Suprapubic skin (tissue), 4 donors: ENCODE measurements at places on chromosomes 12 and 14.

GRCh38 chr12:47741340-47741703 is 16.0 kb upstream of the ENDOU start:
- peak; percentile 90 for DNase-seq

DNA sequence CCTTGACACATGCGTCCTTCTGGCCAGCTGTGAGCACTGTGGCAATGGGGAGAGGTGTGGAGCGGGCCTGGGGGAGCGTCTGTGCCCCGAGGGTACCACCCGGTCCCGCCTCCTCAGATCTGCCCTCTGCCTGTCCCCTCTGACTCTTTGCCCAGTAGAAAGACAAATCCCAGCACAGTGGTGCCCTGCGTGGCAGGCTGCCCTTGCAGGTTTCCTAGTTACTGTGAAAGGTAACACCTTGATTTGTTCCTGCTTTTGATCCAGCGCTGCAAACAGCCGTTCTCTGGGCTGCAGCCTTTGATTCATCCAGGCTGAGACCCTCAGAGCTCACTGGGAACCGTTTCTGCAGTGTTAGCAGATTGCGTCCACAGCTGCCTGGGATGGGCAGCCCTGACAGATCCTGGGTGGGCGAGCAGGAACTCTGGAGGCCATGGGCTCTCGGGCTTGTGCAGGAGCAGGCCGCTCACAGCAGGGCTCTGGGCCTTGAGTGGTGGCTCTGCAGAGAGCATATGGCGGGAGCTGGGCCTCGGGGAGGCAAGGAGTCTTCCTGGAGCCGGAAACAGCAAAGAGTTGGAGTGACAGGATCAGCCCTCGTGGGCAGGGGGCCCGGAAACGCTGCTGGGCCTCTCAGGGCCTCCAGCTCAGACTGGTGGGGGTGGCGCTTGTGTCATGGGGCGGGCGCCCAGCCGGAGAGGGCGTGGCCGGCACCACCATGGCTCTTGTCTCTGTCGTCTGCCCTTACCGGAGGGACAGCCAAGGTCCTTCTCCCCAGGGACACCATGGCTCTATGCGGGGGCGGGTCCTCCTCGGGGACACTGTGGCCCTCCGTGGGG is 16.6 kb downstream of the FBRSL1 start:
- peak; percentile 87 for DNase-seq

DNA sequence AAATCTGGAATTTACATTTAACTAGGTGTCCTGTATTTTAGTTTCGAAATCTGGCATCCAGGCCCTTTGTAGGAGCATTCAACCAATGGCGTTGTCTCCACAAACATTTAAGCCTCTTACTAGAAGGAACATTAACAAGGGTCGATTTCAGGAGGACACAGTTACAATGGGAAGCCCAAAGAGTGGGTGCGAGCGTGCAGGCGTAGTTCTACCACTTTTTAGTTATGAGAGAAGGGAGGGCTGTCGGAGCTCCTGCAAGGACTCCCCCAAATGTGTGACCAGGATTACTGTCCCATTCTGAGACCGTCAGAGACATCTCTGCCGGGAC is 365 bp upstream of the ABHD4 start:
- DNase-seq, result no peak

DNA sequence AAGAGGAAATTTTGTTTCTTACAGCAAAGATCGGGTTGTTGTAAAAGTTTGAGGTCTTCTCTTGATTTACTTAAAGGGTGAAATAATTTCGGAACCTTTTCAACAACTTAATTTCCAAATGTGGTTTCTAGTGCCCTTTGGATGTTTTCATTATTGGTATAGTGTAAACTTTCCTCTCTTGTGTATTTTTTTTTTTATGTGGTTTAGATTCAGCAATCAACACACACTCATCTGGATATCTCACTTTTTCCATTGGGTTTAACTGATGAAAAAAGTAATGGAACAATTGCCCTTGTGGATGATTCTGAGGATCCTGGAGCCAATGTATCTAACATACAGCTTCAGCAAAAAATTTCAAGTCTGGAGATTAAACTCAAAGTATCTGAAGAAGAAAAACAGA is 116.3 kb downstream of the CCDC91 start:
- no peak for DNase-seq

DNA sequence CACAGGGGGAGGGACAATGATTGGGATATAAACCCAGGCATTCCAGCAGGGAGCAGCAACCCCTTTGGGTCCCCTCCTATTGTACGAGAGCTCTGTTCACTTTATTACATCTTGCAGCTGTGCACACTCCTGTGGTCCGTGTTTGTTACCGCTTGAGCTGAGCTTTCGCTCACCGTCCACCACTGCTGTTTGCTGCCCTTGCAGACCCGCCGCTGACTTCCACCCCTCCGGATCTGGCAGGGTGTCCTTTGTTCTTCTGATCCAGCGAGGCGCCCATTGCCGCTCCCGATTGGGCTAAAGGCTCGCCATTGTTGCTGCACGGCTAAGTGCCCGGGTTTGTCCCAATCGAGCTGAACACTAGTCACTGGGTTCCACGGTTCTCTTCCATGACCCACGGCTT is 64.1 kb downstream of the E2F7 start:
- no peak for DNase-seq

GRCh38 chr14:20434701-20435581 is 1.0 kb downstream of the KLHL33 start:
- DNase-seq, result no peak

GRCh38 chr12:124411281-124411878 is 116.5 kb downstream of the RFLNA start:
- DNase-seq, result no peak

GRCh38 chr14:52551696-52552062 is 626 bp downstream of the TXNDC16 start:
- no peak for DNase-seq

GRCh38 chr12:48351022-48351708 is 446 bp upstream of the ZNF641 start:
- peak; percentile 81 for DNase-seq

GRCh38 chr12:107610021-107610859 is 75.4 kb upstream of the PWP1 start:
- DNase-seq, result no peak

- no peak for DNase-seq
Measured at GRCh38 chr12:31238764-31239387, 87.1 kb downstream of the SINHCAF start.

- no peak for DNase-seq
Measured at GRCh38 chr12:82596483-82596882, 90.2 kb upstream of the TMTC2 start.

DNA sequence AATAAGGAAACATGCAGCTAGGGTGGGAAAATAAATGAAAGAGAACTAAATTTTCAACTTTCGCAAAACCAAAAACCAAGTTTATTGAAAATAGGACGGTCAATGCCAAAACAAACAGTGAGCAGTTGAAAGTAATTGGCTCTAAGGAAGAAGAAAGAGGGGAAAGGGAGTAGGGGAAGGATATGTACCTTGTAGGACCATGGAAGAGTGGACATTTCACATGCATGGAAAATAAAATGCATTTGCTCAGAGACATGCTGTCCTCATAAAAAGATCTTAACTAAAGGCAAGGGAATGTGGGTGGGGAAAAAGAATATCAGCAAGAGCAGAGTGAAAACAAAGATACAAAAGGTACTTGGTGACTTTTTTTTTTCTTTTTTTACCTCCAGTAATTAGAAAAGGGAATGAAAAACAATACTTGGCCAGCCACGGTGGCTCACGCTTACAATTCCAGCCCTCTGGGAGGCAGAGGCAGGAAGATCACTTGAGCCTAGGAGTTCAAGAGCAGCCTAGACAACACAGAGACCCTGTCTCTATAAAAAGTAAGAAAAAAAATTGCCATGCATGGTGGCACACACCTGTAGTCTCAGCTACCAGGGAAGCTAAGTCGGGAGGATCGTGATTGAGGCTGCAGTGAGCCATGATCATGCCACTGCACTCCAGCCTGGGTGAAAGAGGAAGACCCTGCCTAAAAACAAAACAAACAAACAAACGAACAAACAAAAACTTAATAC is 6.6 kb downstream of the TXNDC16 start:
- DNase-seq, result no peak

DNA sequence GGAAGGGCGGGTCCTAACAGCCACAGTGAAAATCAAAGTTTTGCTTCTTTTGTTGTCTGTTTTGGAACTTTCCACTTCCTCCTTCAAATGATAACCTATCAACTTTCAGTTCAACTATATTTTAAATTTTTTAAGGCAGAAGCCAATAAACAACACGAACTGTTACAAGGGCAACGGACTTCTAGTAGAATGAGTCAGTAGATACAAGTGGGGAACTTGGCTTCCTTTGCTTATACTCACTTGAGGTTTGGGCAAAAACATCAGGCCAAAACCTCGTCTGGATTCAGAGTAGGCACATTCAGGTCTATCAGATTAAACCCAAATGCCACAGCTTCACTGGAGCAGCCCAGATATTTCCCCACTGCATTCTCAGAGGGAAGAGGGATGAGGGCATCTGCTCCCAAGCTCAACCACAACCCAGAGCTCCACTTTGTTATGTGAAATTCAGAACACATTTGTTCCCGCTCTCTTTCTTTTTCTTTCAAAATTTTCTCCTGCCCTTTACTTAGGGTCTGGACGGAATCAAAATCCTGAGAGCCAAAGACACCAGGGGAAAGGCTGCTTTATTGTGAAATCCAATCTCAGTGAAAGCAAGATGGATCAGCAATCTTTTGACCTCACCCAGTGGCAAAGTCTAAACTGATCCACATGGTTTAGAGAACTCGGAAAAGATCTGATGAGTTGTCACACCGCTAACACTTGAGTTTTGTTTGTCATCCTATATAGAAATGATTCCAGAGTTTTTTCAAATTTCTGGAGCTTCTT is 152.5 kb upstream of the BTG1 start:
- DNase-seq, result no peak

DNA sequence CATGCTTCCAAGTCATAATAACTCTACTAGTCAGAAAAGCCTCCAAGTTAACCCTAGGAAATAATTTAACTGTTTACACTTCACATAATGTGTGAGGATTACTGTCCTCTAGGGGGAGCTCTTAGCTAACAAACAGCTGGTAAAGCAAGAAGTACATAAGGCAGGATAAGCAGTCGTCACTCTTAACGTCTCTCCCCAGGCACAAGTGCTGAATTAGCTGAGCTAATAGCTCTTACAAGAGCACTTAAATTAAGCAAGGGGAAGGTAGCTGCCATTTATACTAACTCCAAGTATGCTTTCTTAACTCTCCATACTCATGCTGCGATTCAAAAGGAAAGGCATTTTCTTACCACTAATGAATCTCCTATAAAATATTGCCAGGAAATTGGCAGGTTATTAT is 79.3 kb upstream of the TSPAN11 start:
- DNase-seq, result no peak

- DNase-seq, result no peak
Measured at GRCh38 chr12:50597200-50598195, 92.7 kb downstream of the DIP2B start.

DNA sequence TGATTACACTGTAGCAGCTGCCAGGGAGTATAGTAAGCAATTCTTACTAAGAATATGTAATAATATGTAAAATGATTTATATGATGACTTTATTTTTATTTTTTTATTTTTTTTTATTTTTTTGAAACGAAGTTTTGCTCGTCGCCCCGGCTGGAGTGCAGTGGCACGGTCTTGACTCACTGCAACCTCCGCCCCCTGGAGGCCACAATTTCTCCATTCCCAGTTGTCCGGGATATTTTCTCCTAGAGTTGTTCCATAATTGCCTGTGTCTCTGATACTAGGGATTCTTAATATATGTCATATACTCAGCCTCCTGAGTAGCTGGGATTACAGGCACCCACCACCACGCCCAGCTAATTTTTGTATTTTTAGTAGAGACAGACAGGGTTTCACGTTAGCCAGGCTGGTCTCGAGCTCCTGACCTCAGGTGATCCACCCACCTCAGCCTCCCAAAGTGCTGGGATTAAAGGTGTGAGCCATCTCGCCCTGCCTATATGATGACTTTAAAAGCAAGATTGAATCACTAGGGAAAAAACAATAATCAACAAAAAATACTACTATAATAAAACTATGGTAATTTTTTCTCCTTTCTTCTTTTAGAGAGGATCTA is 12.2 kb upstream of the ITPR2 start:
- DNase-seq, result peak; percentile 83

- DNase-seq, result no peak
Measured at GRCh38 chr14:64232095-64232838, 61.9 kb downstream of the ESR2 start.

DNA sequence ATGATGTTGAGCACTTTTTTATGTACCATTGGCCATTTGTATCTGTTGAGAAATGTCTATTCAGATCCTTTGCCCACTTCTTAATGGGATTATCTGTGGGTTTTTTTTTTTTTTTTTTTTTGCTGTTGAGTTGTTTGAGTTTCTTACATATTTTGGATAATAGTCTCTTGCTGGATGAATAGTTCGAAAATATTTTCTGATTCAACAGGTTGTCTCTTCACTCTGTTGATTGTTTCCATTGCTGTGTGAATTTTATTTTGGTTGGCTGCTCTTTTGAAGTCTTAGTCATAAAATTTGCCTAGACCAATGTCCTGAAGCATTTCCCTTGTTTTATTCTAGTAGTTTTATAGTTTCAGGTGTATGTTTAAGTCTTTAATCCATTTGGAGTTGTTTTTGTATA is 64.5 kb downstream of the CAND1 start:
- DNase-seq, result no peak

GRCh38 chr12:69348162-69348938 is at the start of gene LYZ:
Gene LYZ, plus strand, starts transcription at chr12:69348381. Its CDS starts 28 bp downstream, at chr12:69348409.
- no peak for DNase-seq

DNA sequence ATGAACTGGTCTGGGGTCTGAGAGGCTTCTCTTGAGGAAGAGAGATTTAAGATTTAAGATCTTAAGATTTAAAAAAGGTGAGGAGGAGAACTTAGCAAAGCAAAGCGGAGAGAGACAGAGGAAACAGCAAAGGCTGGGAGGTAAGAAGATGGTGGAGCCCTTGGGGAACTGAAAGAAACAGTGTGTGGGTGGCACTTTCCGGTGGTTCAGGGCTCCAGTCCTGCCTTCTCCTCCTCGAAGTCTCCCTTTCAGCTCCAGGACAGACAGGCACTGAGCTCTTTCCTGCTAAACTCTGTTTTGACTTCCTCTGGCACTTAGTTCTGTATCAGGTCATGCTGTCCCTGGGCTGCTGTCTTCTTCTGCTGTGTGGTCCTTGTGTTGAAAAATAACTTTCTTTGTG is 298.7 kb upstream of the SRRM4 start:
- no peak for DNase-seq

DNA sequence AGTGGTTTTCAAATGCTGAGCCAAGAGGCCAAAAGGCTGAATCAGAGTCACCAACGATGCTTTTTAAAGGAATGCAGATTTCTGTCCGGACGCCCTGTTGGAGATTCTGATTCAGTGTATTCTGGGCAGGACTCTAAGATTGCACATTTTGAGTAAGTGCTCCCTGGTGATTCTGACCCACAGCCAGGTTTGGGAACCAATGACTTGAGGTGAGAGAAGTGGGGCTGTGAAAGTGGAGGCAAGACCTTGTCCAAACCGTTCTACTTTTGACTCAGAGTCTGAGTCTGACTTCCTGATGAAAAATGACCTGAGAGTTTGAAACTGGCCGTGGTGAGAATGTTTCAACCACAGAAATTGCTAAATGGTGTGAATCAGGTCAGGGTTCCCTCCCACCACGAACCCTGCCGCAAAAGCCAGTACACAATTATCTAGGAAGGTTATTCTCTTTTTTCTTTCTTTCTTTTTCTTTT is 90.2 kb downstream of the NTN4 start:
- DNase-seq, result no peak
